Sigmoid colon (tissue), 7 donors: ENCODE measurements at places on chromosomes 4 and X. TPM values are rescaled to one million over a fixed set of nuclear protein-coding genes. Genes with fewer than 3 reads are reported as not detected.

Gene C4orf50
- total RNA-seq, result 0.16 TPM

GRCh38 chrX:107118322-107119147 lies at the start of gene RBM41:
RBM41 (minus strand) TSS chrX:107118822; CDS start chrX:107118773, 49 bp downstream.
- no peaks in the 10 kb centered on the region for H3K27me3 ChIP-seq
- peak within 1 kb of the TSS; percentile 66 for H3K4me3 ChIP-seq
- H3K4me1 ChIP-seq, result no peaks in the 10 kb centered on the region
- peak; percentile 81 for DNase-seq
- peak within 1 kb of the TSS; percentile 77 for H3K27ac ChIP-seq
- peaks cover 12% of the 10 kb centered on the region for H3K36me3 ChIP-seq

- no peaks in the 10 kb centered on the region for H3K27me3 ChIP-seq
- H3K36me3 ChIP-seq, result no peaks in the 10 kb centered on the region
- no peaks in the 10 kb centered on the region for H3K4me1 ChIP-seq
Observed at GRCh38 chr4:78776079-78776728, at the start of gene BMP2K. BMP2K (plus strand) TSS chr4:78776350; CDS start chr4:78776544, 194 bp downstream.

DNA sequence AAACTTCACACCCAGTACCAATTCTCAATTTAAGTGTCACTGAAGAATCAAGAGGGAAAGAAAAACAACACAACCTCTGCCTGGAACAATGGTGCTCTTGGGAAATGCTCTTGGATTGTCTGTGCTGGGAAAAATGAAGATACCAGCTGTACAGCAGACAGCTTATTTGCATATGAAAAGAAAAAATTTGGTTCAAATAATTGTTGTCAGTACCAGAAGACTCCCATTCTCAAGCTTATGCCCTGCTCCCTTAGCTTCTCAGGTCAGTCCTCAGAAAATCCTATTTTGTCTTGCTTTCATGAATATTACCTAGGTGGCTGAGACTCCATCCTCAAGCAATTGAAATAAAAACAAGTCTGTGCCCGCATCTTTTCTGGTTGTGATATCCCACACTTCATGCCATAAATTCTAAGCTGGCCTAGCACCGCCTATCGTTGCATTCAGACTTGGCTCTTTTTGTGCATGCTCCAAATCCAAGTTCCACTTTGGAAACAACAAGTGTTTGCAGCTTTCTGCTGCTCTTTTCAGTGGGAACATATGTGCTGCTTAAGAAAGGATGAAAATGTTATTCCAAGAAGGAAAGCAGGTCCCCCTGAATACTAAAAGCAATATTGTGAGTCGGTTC lies 431.6 kb downstream of the INPP4B start:
- no peaks in the 10 kb centered on the region for H3K36me3 ChIP-seq
- no peak overlapping the region for H3K27ac ChIP-seq
- DNase-seq, result no peak

Gene MAGEB2
- not detected for total RNA-seq

GRCh38 chr4:127732623-127733328 lies 2.6 kb downstream of the SLC25A31 start:
- no peaks in the 10 kb centered on the region for H3K4me1 ChIP-seq
- H3K27me3 ChIP-seq, result no peaks in the 10 kb centered on the region
- H3K4me3 ChIP-seq, result no peak overlapping the region
- H3K27ac ChIP-seq, result no peak overlapping the region
- no peak for DNase-seq

DNA sequence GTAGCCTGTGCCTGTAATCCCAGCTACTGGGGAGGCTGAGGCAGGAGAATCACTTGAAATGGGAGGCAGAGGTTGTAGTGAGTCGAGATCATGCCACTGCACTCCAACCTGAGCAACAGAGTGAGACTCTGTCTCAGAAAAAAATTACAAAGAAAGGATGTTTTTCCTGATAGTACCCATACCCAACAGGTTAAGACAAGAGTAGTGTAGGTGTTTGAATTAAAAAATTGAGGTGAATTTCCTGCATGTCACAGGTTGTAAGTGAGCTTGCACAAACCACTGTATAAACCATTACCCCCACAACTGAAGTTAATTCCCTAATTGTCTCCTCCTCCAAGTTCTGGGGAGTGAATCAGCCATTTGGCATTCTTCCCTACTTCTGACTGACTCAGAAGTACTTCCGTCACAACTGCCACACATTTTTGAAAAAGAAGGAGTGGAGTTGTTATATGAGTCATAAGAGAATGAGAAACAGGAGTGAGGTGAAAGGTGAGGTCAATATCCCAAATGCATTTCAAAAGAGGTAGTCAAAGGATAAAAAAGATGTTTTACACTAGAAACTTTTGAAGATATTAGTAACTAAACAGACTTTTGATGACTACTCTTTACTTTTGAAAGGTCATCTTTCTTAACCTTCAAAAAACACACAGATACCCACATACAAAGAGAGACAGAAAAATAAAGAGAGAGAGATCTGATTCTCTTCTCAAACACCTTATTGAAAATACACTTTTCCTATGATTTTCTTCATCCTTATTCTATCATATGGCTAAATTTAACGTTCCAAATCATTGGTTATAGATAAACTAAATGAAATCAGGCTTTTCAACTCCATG lies 134.5 kb downstream of the BTC start:
- DNase-seq, result no peak
- peak overlapping the region; percentile 13 for H3K27ac ChIP-seq
- no peaks in the 10 kb centered on the region for H3K27me3 ChIP-seq
- no peaks in the 10 kb centered on the region for H3K36me3 ChIP-seq
- H3K4me1 ChIP-seq, result peaks cover 9% of the 10 kb centered on the region

GRCh38 chr4:140426610-140427105 lies 790 bp downstream of the CLGN start:
- H3K4me3 ChIP-seq, result peak overlapping the region; percentile 63
- peaks cover 16% of the 10 kb centered on the region for H3K4me1 ChIP-seq
- H3K36me3 ChIP-seq, result no peaks in the 10 kb centered on the region
- DNase-seq, result no peak

Gene CENPVL1
- not detected for total RNA-seq

DNA sequence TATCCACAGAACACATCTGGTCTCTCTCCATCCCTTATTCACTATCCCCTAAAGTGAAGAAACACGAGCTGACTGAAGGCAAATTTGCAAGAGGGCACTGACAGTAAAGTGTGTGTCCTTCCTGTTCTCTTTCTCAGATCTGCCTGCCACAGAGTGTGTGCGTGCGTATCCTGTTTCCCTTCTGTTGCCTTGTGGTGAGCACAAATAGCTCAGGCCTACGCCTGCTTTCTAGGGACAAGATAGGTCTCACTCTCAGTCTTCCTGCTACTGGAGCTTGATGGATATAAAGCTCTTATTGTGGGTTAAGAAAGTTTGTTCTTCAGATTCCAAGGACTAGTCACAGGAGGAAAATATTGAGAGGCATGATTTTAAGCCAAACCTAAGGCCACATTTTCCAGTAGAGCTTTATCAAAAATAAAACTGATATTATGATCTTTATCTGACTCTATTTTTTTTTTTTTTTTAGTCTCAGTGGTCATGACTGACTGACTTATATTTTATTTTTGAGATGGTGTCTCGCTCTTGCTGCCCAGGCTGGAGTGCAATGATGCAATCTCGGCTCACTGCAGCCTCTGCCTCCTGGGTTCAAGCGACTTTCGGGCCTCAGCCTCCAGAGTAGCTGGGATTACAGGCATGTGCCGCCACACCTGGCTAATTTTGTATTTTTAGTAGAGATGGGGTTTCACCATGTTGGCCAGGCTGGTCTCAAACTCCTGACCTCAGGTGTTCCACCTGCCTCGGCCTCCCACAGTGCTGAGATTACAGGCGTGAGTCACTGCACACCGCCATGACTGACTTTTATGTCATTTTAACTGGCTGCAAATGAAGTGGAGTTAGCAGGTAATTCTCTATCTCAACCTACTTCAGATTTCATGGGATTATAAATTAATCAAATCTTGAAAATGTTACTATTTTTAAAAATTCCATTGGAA lies 140.3 kb upstream of the SH3RF1 start:
- no peak overlapping the region for H3K4me3 ChIP-seq
- no peak for DNase-seq
- H3K36me3 ChIP-seq, result no peaks in the 10 kb centered on the region

Gene L1CAM
- total RNA-seq, result 25.7 TPM

Gene SLITRK4
- total RNA-seq, result 2.5 TPM

- no peak for DNase-seq
- no peak overlapping the region for H3K27ac ChIP-seq
- H3K4me3 ChIP-seq, result no peak overlapping the region
- H3K36me3 ChIP-seq, result no peaks in the 10 kb centered on the region
Observed at GRCh38 chr4:165805406-165805805, 67.6 kb upstream of the TLL1 start.

DNA sequence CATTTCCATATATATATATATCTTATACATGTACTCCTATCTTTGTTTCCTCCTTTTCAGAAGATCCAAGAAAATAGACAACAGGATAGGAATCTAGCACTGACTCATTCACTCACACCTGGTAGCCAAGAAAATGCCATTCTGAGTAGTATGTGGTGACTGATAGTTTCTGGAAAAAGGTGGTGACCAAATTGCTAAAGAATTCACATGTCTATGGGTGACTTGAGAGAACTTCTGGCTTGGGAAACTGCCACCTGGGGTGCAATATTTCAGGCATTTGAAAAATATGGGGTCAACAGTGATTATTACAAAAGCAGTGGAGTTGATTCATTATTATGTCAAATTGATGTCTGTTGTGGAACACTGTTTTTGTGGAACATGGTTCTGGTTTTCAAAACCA lies 605.1 kb downstream of the PCDH18 start:
- DNase-seq, result no peak
- H3K4me1 ChIP-seq, result no peaks in the 10 kb centered on the region
- no peaks in the 10 kb centered on the region for H3K27me3 ChIP-seq
- no peak overlapping the region for H3K27ac ChIP-seq
- H3K4me3 ChIP-seq, result no peak overlapping the region

GRCh38 chrX:78979789-78980464 lies 34.7 kb downstream of the P2RY10 start:
- DNase-seq, result no peak
- no peaks in the 10 kb centered on the region for H3K27me3 ChIP-seq
- no peak overlapping the region for H3K27ac ChIP-seq
- H3K4me3 ChIP-seq, result no peak overlapping the region
- no peaks in the 10 kb centered on the region for H3K36me3 ChIP-seq

- no peak overlapping the region for H3K27ac ChIP-seq
- DNase-seq, result no peak
- H3K27me3 ChIP-seq, result no peaks in the 10 kb centered on the region
- H3K4me1 ChIP-seq, result no peaks in the 10 kb centered on the region
- H3K4me3 ChIP-seq, result no peak overlapping the region
Observed at GRCh38 chrX:28901637-28902036, 314.4 kb downstream of the IL1RAPL1 start.

DNA sequence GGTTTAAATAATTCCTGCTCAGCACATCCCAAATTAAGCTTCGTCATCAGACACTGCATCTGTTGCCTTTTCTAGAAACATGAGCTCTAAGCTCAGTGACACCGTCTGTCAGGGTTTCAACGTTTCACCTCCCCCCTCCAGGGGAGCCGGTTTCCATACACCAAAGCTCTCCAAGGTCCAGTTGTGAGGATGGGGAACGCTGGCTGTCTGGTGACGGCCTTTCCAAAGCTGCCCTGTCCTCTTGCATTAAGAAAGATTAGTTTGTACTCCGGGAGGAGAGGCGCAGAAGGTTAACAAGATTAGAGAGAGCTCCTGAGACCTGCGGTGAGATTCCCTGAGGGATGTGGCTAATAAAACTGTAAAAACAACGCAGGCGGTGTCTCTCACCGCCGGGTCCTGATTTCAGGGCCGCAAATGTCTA lies 43.2 kb downstream of the ASMT start:
- no peak overlapping the region for H3K4me3 ChIP-seq
- H3K27ac ChIP-seq, result no peak overlapping the region
- no peak for DNase-seq
- H3K4me1 ChIP-seq, result no peaks in the 10 kb centered on the region

- peaks cover 8% of the 10 kb centered on the region for H3K4me1 ChIP-seq
- DNase-seq, result no peak
- H3K27me3 ChIP-seq, result no peaks in the 10 kb centered on the region
- H3K4me3 ChIP-seq, result no peak overlapping the region
Observed at GRCh38 chr4:173591760-173592159, 61.7 kb upstream of the HAND2 start.

DNA sequence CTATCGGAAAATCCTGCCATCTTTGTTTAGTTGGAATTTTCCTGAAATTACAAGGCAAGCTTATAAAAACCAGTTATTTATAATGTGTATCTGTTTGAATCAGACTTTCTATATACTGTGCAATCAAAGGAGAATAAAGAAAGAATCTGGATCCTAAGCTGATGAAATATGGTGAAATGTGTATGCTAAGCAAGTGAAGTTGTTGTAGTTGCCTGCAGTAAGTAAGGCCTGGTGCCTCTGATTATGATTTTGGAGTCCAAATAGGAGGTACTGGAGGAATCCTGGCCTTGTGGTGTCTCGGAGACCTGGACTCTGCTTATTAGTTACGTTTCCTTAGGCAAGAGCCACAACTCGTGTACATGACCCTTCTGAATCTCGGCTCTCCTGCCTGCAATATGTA lies 13.1 kb upstream of the FREM3 start:
- no peak overlapping the region for H3K27ac ChIP-seq
- DNase-seq, result no peak
- H3K27me3 ChIP-seq, result no peaks in the 10 kb centered on the region
- no peaks in the 10 kb centered on the region for H3K4me1 ChIP-seq
- no peak overlapping the region for H3K4me3 ChIP-seq

- H3K36me3 ChIP-seq, result no peaks in the 10 kb centered on the region
- no peak overlapping the region for H3K4me3 ChIP-seq
- DNase-seq, result no peak
Observed at GRCh38 chrX:38726612-38727011, 74.6 kb upstream of the MID1IP1 start.

DNA sequence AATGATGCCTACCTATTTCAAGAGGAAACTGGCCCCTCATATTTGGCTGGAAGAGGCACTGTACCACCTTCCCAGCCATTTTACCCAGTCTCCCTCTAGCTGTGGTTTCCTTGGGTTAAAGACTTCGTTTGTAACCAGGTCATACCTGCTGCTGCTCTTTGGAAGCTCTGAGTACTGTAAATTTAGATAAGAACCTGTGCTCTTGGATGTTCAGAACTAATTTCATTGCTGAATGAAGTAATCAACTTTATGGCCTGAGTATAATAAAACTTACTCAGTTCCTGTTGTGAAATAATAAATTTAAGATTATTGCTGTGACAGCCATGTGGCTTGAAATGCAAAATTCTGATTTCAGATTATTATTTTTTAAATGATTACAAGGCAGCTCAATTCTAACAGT lies 12.2 kb downstream of the MTTP start:
- H3K27me3 ChIP-seq, result no peaks in the 10 kb centered on the region
- no peaks in the 10 kb centered on the region for H3K36me3 ChIP-seq
- H3K27ac ChIP-seq, result no peak overlapping the region
- H3K4me3 ChIP-seq, result no peak overlapping the region

Gene PFKFB1
- total RNA-seq, result 1.1 TPM

GRCh38 chr4:94352163-94352562 lies 9.5 kb upstream of the HPGDS start:
- no peaks in the 10 kb centered on the region for H3K4me1 ChIP-seq
- no peaks in the 10 kb centered on the region for H3K36me3 ChIP-seq
- no peaks in the 10 kb centered on the region for H3K27me3 ChIP-seq
- no peak for DNase-seq
- H3K27ac ChIP-seq, result no peak overlapping the region
- no peak overlapping the region for H3K4me3 ChIP-seq

Gene EREG
- total RNA-seq, result 0.71 TPM

GRCh38 chr4:121989715-121990114 lies 37.9 kb upstream of the TRPC3 start:
- no peaks in the 10 kb centered on the region for H3K4me1 ChIP-seq
- H3K27me3 ChIP-seq, result no peaks in the 10 kb centered on the region
- no peak overlapping the region for H3K4me3 ChIP-seq

Gene MSL3
- total RNA-seq, result 20.2 TPM

- H3K4me1 ChIP-seq, result no peaks in the 10 kb centered on the region
- no peaks in the 10 kb centered on the region for H3K36me3 ChIP-seq
- no peaks in the 10 kb centered on the region for H3K27me3 ChIP-seq
- DNase-seq, result peak; percentile 61
- no peak overlapping the region for H3K27ac ChIP-seq
- no peak overlapping the region for H3K4me3 ChIP-seq
Observed at GRCh38 chr4:46830971-46831454, 78.0 kb downstream of the COX7B2 start.

Gene CXorf49
- not detected for total RNA-seq
